A673 (cell line): ENCODE measurements at places on chromosomes 7 and 10.
A peak's percentile ranks its signal among the peaks of the same experiment; 100 is the strongest.

- DNase-seq = no peak
These were observed 1.7 kb upstream of the FAM3C start for GRCh38 chr7:121397822-121398221.

DNA sequence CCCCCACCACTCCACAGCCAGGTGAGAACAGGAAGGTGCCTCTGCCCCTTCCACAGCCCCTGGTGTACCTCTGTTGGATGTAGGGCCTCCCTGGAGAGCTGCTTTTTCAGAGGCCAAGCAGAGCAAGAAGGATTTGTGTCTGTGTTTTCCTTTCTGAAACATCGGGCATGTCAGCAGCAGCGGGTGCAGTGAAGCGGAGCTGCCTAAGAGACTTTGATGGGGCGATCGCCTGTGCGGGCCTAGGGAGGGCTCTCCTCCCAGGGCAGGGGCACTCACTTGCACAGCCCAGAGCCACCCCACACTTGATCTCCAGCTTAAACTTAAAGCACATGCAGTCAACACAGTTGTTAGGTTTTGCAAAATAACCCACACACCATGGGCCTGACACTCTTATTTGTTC, 324.7 kb downstream of the ACTR3B start:
- DNase-seq = no peak

GRCh38 chr10:76297780-76298281, 866.4 kb downstream of the LRMDA start:
- DNase-seq = no peak

DNA sequence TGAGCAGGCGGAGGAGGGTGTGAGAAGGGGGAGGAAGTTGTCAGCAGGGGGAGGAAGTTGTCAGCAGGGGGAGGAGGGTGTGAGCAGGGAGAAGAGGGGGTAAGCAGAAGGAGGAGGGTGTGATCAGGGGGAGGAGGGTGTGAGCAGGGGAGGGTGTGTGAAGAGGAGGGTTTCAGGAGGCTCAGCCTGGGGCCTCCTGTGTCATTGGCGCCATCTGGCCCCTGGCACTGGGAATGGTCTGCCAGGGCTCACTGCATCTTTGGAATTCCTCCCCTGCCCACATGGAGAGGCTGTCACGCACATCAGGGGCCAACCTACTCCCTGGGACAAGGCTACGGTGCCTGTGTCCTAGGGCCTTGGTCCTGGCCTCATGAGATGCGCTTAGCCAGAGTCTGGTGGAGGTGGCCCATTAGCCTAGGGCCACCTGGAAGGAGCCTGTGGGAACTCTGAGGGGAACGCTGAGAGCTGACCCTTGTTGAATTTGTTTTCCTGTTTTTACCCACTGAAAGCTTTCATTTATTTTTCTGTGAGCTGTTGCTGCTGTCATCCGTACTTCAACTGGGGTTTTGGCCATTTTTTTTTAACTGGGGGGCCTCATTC, 18.0 kb downstream of the CAMK2B start:
- peak; percentile 66 for DNase-seq
